ENCODE measurements at places on chromosomes 12 and 14.

- no peak for DNase-seq
Measured at GRCh38 chr12:64009321-64010068, 165.0 kb downstream of the SRGAP1 start.

DNA sequence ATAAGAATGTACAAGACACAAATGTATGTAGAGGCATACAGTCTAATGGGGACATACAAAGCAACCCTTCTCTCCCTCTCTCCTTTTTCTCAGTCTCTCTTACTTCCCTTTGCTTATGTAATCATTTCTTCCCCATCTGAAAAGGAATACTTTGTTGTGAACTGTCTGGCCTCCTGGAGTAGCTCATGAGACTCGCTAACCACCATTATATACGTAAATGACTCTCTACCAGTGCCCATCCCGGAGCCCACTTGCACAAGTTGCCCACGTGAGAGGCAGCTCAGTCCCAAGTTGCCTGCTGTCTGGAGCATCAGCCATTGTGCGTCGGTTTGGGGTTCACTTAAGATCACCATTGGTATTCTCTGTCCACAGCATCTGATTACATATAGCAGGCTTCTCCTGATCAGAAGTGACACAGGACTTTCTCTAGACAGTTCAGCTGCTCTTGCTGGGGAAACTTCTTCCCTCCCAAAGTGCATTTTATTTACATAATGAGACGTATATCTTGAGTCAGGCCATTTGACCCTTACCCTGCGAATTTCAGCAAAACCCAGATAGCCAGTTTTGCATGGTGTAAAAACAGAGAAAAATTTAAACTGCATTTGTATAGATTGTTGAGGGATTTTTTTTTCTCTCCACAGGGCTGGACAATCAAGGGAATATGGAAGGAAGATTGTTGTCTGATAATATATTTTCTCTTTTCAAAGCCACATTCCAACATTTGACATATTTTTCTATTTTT, 220.7 kb upstream of the EGLN3 start:
- no peak for DNase-seq

DNA sequence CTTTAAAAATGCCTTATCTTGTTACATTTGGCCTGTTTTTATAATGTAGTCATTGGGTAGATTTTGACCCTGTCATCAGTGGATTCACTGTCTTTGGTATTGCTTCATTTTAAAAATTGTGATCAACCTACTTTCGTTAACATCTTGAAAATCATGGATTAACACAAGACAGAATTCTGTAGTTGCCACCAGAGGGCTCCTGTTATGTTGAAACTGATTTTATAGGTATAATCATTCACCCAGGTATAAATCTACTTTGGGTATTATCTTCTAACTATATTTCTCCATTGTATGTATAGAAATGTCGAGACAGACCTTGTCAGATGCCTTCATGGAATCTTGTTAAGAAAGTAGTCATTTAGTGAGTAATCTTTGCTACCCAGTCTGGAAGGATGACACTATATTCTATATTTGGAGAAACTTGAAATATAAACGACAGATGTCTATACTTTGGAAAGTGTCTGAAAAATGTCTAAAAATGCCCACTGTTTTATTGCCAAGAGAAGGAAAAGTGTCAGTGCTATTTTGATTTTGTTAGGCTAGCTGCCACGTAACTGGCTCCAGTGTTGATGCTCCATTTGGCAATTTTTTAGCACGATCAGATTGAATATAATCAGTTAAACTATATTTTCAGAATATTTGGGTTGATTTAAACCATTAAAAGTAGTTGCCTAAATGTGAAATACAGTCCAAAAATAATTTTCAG, 129.4 kb downstream of the PELI2 start:
- DNase-seq: peak; percentile 3

DNA sequence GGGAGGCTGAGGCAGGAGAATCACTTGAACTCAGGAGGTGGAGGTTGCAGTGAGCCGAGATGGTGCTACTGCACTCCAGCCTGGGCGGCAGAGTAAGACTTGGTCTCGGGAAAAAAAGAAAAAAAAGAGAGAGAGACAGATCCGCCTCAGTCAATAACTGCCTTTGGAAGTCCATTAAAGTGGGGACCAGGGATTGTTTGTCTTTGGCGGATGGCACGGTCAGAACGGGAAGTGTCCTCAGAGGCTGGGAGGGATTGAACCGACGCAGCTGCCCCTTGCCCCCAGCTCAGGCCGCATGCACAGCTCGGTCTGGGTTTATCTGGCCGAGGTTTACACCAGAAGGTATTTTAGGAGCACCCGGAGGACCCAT, 54.4 kb downstream of the TESC start:
- no peak for DNase-seq

DNA sequence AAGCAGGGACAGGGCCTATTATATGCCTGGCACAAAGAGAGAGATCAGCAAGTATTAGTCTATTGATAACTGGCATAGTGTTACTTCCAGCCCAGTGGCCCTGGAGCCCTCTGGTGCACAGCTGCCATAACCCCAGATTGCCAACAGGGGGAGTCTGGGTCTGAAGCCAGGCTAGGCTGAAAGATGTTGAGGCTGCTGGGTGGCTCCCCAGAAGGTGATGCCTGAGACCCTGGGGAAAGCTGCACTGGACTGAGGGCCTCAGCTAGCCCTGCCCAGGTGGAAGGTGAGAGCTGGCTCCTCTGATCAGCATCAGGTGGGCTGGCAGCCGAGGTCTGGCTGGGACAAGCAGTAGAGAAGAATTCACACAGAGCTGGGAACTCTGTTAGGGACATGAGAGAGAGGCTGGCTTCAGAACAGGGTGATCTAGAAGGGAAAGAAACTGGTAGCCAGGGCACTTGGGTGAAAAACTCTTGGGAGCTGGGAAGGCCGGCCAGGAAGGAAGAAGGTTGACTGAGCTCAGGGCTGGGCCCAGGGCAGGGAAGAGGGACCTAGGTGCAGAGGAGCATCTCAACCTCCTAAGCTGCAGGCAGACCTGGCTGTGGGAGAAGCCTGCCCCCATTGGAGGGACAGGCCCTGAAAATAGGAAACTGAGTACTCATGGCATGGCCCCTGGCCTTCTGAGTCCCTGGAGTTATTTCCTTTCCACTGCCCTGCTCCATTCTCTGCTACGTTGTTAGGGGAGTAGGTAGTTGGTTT, 3.9 kb downstream of the GZMH start:
- DNase-seq: peak; percentile 13

- DNase-seq: no peak
Measured at GRCh38 chr12:49632986-49633702, 9.8 kb downstream of the PRPF40B start.

- DNase-seq: peak; percentile 72
Measured at GRCh38 chr12:68451261-68452077, 119.3 kb upstream of the MDM1 start.

DNA sequence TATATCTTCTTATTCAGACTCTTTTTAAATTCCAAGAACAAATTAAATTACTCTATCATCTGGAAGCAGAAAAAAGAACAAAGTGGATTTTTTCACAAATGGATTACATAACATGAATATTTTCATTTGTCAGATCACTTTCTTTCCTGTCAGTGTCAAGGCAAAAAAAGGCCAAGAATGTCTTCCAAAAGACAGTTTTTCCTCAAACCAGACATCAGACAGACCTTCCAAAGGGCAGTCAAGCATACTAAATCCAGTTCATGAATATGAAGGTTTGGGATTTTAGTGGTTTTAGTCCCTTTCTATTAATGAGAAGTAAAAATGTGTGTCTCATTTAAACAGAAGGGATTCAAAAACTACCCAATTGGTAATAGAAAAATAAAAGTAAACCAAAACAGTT, 336.0 kb downstream of the CEP128 start:
- no peak for DNase-seq

- no peak for DNase-seq
Measured at GRCh38 chr14:99725774-99726537, 41.9 kb downstream of the CYP46A1 start.

GRCh38 chr14:96803958-96804357, 6.8 kb downstream of the VRK1 start:
- no peak for DNase-seq

GRCh38 chr12:47321436-47321835, 241.7 kb upstream of the AMIGO2 start:
- DNase-seq: no peak

DNA sequence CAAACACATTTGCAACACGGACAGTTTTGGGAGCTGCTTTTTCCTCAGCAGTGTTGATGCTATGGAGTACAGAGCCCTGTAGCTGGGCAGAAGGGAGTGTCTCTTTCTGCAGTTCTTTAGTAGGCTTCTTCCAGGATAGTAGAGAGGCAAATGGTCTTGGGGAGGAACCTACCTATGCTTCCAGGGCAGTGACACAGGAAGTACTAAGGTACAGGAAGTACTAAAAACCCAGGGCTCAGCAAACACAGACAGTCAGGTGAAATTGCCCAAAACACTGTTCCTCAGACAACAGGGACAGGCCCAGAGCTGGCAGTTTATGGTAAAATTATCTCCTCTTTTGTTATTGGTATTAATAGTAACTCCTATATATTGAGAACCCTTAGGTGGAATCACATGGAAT, 217.6 kb downstream of the TTC8 start:
- DNase-seq: peak; percentile 25

DNA sequence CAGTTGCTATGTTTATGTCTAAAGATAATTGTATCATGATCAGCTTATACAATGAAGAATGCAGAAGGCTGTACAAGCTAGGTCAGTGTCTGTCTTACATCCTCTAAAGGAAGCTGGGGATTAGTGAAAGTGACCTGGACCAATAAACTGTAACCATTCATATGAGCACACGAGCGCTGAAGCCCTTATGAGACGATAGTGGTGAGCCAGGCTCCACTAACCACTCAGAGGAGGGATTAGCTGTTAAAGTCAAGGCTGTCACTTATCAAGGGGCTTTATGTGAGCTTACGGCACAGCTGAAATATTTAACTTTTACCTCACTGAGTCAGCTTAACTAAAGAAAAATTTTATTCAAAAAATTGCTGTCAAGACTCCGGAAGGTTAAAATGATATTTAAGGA, 30.3 kb downstream of the NDUFA12 start:
- DNase-seq: no peak

DNA sequence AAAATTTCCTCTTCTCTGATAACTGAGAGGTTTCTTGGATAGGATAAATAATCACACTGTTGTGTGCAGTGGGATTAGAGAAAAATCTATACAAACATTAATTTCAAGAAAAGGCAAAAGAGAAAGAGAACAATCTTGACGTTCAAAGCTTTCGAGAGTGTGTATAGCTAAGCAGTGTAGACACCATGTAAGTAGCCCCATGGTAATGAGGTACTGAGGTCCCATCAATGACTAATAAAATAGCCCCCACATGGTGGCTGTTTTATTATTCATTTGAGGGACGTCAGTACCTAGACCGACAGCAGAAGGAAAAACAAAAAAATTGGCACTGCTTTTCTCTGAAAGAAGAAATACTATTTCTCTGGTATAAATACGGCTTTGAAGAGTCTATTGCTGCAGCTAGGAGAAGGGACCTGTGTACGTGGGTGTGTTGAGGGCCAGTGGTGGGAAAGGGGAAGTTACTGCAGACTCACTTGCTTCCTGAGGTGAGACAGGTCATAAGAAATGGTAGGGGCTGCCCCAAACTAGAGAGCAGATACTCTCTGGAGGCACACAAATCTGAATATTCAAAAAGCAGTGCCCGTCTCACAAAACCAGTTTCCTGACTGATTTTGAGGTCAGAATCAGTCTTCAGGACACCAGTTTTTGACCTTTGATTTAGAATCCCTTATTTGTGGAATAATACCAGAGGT, 339.8 kb downstream of the EMP1 start:
- no peak for DNase-seq

DNA sequence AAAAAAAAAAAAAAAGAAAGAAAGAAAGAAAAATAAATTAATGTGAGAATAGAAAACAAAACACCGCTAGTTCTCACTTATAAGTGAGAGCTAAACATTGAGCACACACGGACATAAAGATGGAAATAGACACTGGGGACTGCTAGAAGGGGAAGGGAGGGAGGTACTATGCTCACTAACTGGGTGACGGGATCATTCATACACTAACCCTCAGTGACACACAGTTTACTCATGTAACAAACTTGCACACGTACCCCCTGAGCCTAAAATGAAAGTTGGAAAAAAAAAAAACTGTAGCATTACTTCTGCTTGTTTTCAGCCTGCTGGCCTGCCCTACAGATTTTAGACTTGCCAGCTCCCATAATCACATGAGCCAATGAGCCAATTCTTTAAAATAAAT, 10.5 kb upstream of the PRMT5 start:
- no peak for DNase-seq

- no peak for DNase-seq
Measured at GRCh38 chr14:95516554-95517181, at the start of gene SYNE3. TSS of gene SYNE3 (minus strand) at chr14:95516650. CDS start at chr14:95475821, 40,829 bp downstream.

DNA sequence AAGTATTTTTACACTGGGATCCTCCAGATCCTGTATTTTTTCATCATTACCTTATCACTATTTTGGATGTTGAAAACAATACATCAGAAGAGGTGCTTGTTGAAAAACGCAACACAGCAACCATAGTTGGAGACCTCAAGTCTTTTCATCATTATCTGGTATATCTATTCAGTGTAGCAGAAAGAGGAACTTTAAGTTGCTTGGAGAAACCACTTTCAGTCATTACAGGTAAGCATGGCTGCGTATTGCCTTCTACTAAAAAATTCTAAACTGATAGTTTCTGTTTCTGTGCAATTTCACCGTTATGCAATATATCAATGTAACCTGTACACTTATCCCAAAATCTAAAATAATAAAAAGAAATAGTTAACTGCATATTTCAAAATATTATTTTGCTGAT, 32.2 kb upstream of the PTPRQ start:
- DNase-seq: no peak
